Cortex of kidney (tissue), 1 donor: ENCODE measurements at places on chromosomes 13 and 19.

GRCh38 chr19:47768604-47769003 lies 9.9 kb upstream of the SELENOW start:
- no peak for DNase-seq

DNA sequence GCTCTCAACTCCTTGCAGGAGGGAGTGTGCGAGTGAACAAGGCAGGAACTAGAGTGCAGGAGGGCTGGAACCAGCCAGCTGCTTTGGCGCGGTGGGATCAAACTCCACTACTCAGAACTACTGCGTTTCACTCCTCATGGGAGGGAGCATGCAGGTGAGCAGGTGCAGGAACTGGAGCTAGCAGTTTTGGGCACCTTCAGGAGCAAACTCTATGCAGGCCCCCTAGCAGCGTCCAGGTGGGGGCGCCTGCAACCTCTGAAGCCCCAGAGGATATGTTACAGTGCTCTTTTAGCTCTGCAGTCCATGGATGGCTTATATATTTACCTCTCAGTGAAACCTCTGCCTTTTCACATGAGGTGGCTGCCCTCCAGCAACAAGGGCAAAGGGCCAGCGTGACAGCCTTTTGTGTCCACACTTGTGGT lies 1303.4 kb downstream of the PCDH9 start:
- DNase-seq: no peak

DNA sequence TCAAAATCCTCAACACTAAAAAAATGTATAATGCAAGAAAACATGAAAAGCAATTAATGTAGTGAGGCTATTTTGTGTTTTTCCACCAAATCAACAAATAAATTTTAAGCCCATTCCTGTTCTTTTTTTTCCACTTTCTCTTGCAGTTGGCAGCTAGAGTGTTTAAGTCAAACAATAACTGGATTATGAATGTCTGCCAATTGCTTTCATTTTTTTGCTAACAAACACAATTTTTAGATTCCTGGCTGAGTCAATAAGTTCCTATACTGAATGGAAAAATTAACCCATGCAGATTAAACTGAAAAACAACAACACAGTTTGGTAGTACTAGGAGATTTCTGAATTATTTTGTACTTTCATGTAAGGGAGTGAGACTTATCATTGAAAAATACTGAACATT lies 232.4 kb downstream of the SLITRK5 start:
- no peak for DNase-seq

DNA sequence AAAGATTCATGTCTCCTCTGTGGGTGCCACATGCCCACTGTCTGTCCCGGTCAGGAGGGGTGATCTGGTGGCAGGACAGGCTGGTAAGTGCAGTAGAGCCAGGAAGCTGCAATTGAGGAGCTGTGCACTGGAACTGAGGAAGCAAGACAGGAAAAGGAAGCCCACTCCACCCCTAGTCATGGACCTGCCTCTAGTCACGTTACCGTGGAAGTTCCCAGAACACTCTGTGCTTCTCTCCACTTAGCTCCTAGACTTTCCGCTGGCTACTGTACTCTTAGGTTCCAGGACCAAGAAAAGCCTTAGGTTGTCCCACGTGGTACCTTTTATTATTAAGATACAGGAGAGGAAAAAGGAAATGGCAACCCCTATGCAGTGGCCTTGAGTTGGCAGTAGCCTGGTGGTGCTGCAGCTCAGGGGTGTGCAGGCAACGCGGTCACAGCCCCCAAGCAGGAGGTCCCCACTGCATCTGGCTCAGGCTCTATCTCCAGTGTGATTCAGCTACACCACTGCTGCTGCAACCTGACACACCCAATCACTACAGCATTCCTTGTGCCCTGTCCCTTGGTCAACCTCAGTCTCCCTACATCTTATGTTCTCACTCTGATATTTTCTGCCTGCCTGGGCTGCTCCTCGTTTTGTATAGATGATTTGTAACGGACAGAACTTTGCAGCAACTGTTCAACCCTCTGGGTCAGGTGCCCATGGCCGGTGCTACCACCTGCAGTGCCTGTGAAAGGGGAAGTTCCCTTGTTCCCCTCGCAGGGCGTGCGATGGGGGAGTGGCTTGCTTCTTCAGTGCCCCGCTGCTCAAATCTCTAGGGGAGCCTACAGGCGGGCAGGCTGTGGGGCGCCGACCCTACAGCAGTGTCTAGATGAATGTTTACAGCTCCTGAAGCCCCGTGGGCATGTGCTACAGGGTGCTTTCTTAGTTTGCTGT lies 24.4 kb upstream of the GPR12 start:
- no peak for DNase-seq

DNA sequence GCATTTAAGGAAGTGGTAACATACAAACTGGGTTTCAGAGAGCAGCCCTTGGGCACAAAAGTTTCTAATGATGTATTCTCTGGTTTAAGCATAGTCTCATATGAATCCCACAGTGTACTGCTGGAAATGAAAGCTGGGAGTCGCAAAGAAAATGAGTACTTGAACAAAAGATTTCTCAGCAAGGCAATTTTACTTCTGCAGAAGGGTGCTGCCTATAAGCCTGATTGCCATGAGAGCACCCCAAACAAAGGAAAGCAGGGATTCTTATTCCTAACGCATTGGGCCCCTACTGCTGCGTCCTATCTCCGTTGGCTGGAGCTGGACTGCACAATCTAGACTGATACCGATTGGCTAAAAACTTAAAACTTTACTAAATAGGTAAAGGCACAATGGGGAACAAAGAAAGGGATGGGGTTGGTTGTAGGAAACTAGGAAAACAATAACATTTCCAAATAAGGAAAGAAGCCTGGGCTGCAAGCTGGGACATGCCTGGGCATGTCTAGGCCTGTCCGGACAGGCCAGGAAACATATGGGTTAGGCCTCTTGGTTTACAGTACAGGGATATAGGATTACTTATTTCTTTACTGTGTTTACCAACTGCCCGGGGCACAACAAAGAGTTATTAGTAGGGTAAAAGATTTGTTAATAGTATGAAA lies 27.4 kb upstream of the VN1R4 start:
- no peak for DNase-seq

- DNase-seq: no peak
Measured at GRCh38 chr13:113110048-113110851, 4.7 kb downstream of the F7 start.

- no peak for DNase-seq
Measured at GRCh38 chr19:14427461-14427860, 5.6 kb upstream of the PKN1 start.

DNA sequence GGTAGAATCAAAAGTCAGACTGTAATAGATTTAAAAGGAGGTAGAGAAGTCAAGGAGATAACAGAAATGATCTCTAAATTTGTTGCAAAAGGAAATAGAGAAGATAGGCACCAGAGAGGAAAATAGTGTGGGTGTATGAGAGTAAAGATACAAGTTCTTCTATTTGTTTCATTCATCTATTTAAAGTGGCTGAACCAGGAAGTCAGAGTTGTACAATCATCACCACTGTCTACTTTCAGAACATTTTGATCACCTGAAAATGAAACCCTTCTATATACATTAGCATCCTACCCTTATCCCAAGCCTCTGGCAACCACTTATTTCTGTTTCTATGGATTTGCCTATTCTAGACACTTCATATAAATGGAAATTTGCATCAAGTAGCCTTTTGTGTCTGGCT lies 36.7 kb downstream of the INTS6 start:
- no peak for DNase-seq

GRCh38 chr13:33490461-33491327 lies 205.1 kb upstream of the STARD13 start:
- DNase-seq: no peak

GRCh38 chr13:53201454-53202225 lies 173.0 kb downstream of the OLFM4 start:
- no peak for DNase-seq

- DNase-seq: no peak
Measured at GRCh38 chr13:60356970-60357369, 40.0 kb upstream of the TDRD3 start.

- no peak for DNase-seq
Measured at GRCh38 chr13:60970736-60971135, 444.9 kb downstream of the PCDH20 start.

GRCh38 chr19:46014941-46015686 lies 7.7 kb downstream of the PGLYRP1 start:
- no peak for DNase-seq

DNA sequence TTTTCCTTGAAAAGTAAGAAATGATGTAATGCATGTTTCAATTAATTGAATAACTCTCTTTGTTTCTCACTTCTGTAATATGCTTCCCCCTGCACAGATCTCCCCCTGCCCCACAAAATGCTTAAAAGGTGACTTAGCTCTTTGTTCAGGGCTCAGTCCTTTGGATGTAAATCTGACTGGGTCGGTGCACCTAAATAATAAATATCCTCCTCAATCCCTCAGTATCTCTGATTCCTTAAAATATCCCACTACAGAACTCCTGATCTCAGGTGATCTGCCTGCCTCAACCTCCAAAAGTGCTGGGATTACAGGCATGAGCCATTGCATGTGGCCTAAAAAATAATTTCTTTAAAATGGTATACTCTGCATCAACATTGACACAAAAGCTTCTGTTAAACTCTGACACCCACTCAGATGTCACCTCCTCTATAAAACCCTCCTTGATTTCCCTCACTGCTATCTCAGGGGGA lies 107.0 kb downstream of the ZNF429 start:
- DNase-seq: no peak

- no peak for DNase-seq
Measured at GRCh38 chr13:66994517-66995202, 235.5 kb downstream of the PCDH9 start.

DNA sequence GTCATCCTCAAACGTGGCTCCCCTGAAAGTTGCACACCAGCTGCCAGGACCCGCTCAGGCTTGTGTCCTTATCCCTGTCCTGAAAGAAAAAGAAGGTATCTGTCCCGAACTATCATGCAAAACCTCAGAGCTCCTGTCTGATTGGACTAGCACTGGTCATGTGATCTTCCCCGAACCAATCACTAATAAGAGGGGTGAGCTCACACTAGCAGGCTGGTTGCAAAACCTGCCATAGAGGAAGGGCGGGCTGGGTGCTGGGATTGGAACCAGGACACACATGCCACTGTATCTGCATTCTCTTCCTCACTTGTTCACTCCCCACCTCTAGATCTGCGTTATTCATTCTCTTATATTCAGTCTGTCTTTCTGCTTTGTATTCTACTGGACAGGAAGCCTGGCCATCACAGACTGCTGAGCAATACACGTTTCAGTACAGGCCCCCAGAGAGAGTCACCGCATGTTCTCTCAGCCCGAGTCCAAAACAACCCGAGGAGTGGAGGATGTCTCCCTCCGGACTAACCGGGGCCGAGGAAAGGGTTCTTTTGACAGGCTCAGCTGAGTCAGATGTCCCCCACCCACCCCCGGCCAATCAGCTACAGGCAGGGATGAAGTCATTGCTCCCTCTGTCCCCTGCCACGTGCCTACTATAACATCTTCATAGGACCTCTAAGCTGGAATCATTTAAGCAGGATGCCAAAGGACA lies 97.7 kb downstream of the SIPA1L3 start:
- DNase-seq: no peak

- DNase-seq: no peak
Measured at GRCh38 chr19:11798391-11799330, at the start of gene ZNF491. ZNF491 (plus strand) TSS chr19:11798523; CDS start chr19:11805954, 7,431 bp downstream.

- no peak for DNase-seq
Measured at GRCh38 chr13:36639610-36640009, 34.2 kb upstream of the SERTM1 start.

DNA sequence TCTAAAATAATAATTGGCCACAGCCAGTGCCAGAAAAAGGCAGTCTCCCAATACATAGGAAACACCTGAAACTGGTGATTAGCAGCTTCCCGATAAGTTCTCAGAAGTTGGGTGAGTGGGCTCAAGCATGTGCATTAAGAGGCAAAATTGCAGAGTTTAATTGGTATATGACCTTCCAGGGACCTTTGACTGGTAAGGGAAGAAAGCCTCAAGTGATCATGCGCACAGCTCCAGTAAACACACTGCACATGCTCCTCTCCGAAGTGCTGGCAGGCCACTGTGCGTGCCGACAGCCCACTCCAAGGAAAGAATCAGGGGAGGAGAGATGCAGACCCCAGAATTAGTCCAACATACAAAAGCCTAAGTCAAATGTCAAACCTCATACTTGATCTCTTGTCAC lies 18.9 kb upstream of the CEACAM8 start:
- no peak for DNase-seq

- no peak for DNase-seq
Measured at GRCh38 chr13:37476874-37477273, 121.7 kb downstream of the POSTN start.
